ENCODE measurements at places on chromosomes 16 and 17.

DNA sequence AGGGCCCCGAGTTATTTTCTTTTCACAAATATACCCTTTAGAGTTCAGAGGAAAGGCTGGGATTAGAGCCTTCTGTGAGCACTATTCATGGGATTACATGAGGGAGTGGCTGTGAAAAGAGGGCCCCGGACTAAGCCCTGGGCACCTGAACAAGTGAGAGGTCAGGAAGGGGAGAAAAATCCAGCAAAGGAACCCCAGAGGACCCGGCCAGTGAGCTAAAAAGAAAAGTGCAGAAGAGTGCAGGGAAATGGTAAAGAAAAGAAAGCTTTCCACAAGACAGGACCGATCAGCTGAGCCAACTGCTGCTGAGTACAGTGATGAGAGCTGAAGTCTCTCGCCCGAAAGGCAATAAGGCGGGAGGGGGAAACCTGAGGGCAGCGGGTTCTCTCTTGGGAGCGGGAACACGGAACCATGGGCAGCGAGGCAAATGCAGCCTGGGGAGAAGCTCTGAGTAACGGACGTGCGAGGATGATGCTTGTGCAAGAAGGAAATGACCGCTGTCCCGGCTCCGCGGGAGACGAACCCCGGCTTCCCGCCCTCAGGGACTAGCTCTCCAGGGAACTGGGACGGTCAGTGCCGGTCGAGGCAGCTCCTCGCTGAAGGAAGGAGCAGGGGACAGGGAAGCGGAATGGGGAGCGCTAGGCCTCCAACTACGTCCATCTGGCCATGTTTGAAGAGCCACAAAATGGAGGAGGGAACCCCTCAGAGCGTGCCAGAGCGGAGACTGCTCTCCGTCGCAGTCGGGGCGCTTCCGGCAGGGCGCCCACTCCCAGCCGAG, 665 bp upstream of the ALDH3A2 start:
- DNase-seq: peak; percentile 73

GRCh38 chr17:40502716-40503115, 1.3 kb upstream of the TNS4 start:
- DNase-seq: no peak

DNA sequence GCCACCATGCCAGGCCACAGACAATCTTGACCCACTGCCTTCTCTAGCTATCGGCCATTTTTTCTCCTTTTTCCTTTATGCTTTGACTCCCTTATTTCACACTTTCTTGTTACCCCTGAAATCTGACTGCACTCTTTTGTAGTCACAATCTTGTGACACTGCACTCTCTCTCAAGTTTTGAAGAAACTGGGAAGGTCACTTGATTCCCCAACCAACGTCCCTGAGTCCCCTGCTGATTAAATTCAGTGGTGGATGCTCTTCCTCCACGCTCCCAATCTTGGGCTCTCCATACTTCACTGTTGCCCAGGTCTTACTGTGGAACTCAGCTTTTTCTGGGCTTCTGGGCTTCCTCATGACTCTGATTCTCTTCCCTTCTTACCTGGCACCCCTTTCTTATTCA, 33.9 kb downstream of the PECAM1 start:
- DNase-seq: no peak

DNA sequence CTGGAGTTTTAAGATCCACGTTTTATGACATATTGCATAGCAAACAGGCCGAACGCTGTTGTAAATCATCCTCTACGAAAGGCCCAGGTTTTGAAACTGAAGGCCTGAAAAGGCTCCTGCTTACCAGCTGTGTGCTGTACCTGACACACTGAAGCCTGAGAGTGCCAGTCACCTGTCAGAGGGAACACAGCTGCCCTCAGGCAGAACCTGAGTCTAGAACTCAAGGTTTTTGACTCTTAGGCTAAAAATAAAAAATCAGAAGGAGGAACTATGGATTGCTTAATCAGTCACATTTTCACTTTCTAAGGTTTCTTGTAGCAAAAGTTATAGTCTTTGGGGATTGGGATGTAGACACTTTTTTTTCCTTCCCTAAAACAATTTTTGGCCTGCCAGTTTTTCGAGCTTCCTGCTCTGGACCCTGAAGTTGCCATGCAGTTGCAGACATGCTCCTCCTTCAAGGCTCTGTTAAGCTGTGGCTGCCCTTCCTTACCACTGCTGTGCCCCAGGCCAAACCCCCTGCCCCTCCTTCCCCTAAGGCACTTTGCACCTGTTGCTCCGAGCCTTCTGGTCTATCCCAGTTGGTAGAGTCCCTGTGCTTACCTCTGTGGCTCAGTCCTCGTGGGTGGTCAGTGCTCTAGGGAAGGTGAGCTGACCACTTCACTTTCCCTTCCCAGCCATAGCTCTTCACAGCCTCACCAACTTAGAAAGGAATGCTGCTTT, 56.6 kb downstream of the TENT4B start:
- DNase-seq: no peak

- no peak for DNase-seq
These were observed 18.0 kb downstream of the CCR7 start for GRCh38 chr17:40547079-40547784.

GRCh38 chr16:79970551-79971236, 370.2 kb upstream of the MAF start:
- no peak for DNase-seq

GRCh38 chr17:14792746-14793145, 472.4 kb downstream of the PMP22 start:
- DNase-seq: peak; percentile 65

GRCh38 chr16:80938004-80938878, 68.4 kb downstream of the CMC2 start:
- peak; percentile 100 for DNase-seq

DNA sequence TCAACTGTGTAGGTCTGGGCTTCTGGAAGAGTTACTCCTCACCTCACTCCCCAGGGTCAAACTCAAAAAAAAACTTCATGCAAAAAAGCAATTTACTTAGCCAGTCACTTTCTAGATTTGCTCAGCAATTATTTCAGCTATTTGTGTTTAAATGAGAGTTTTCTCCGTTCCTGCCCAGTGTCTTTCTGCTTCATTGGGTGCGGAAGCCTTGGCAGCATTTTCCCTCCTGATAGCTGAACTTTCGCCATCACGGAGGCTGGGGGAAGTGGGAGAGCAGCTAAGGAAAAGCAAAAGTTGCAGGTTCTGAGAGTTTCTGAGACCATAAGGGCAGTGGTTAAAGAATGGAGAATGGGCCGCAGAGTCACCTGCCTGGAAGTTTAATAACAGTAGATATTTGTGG, 287.1 kb upstream of the DYNLRB2 start:
- no peak for DNase-seq

DNA sequence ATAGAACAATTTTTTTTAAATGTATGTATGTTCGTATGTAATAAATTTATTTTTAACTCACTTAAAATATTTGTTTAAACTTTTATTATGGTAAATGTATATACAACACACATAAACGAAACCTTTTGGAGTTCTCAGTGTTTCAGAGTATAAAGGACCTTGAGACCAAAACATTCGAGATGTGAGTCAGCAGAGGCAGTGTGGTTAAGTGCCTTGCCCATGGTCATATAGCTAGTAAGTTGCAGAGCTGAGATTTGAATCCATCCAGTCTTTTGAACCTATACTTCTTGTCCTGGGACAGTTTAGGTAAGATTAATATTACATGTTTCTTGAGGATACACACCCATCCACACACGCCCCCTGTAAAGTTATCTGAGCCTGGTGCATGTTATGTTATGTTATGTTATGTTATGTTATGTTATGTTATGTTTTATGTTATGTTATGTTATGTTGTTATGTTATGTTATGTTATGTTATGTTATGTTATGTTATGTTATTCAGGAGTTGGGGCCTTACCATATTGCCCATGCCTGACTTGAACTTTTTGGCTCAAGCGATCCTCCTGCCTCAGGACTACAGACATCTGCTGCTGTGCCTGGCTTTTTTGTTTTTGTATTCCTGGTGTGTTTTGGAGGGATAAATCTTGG, 41.8 kb downstream of the TNRC6A start:
- peak; percentile 25 for DNase-seq

DNA sequence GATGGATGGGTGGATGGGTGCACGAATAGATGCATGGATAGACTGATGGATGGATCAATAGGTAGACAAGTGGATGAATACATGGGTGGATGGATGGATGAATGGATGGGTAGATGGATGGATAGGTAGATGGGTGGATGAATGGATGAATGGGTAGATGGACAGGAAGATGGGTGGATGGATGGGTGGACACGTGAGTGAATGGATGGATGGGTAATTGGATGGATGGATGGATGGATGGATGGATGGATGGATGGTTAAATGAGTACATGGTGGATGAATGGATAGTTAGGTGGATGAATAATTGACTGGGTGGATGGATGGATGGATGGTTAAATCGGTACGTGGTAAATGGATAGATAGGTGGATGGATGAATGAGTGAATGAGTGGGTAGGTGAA, 89.7 kb upstream of the ZNF469 start:
- no peak for DNase-seq

DNA sequence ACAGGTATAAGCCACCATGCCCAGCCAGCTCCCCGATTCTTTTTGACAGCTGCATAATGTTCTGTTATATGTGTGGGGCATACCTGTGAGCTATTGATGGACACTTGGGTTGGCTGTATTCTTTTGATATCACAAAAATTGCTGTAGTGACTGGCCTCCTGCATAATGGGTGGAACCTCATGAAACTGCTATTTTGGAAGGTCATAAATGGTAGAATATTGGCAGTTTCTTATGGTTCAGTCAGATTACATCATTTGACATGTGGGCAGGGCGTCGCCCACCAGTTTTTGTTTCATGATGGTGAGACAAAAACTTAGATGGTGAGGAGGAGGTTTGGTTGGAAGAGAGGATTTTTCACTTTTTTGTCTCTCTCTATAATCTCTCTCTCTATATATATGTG, 26.7 kb upstream of the POLR3E start:
- DNase-seq: peak; percentile 49

GRCh38 chr16:81902025-81902424, 109.2 kb downstream of the SDR42E1 start:
- DNase-seq: no peak

DNA sequence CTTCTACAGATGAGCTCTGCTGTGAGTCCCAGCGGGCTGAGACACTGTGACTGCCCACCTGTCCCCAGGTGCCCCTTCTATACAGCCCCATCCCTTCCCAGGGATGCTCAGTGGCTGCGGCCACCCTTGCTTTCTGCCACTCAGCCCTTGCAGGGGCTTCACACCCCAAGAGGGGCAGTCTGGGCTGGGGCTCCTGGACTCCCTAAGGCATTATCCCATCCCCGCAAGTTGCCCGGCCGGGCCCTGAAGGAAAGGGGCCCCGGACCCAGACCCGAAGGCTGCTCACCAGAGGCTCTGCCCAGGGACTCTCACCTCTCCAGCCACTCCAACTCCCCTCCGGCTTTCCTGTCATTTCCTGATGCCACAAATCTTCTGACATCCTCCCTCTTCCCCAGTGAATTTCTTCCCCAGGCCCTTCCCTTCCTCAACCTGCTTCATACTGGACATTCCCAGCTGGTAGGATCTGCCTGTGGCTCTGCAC, 88.5 kb upstream of the TOB1 start:
- no peak for DNase-seq

- DNase-seq: no peak
These were observed 25.3 kb upstream of the TRPV3 start for GRCh38 chr17:3582915-3583314.

GRCh38 chr17:41959030-41959335, 7.6 kb upstream of the CNP start:
- DNase-seq: peak; percentile 15

GRCh38 chr17:79916991-79917901, 78.0 kb upstream of the CBX4 start:
- no peak for DNase-seq

DNA sequence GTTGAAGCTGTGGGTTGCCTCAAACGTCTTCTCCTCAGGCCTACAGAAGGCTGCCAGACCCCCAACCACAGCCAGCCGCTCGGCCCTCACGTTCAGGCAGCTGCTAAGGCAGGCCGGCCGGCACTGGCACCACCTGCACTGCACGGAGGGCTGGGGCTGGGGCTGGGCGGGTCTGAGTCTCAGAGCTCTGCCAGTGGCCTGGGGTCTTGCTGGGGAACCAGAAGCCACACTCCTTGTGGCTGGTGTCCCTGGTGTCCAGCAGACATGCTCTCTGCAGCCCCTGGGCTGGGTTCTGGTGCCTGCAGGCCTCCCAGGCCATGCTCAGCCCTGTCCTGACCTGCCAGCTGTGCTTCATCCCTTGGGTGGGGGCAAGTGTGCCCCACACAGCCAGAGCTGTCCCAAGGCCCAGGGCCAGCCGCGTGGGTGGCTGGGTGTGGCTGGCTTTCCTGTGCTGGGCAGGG, 42.0 kb downstream of the BAHCC1 start:
- no peak for DNase-seq

DNA sequence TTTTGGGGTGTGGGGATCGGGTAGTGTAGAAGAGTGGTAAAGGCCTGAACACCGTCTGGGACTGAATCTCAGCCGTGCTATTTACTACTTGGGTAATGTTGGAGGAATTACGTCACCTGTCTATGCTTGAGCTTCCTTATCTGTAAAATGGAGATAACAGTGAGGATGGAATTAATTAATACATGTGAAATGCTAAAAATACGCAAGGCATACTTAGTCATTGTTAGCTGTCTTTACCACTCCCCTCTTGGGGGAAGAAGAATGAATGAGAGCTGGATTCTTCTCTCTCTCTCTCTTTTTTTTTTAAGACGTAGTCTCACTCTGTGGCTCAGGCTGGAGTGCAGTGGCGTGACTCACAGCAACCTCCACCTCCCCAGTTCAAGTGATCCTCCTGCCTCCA, 41.1 kb upstream of the TANGO6 start:
- DNase-seq: peak; percentile 96

- peak; percentile 45 for DNase-seq
These were observed 2.0 kb downstream of the ZNF319 start for GRCh38 chr16:57998486-57998885.

- no peak for DNase-seq
These were observed 16.4 kb downstream of the TELO2 start for GRCh38 chr16:1509307-1510221.

DNA sequence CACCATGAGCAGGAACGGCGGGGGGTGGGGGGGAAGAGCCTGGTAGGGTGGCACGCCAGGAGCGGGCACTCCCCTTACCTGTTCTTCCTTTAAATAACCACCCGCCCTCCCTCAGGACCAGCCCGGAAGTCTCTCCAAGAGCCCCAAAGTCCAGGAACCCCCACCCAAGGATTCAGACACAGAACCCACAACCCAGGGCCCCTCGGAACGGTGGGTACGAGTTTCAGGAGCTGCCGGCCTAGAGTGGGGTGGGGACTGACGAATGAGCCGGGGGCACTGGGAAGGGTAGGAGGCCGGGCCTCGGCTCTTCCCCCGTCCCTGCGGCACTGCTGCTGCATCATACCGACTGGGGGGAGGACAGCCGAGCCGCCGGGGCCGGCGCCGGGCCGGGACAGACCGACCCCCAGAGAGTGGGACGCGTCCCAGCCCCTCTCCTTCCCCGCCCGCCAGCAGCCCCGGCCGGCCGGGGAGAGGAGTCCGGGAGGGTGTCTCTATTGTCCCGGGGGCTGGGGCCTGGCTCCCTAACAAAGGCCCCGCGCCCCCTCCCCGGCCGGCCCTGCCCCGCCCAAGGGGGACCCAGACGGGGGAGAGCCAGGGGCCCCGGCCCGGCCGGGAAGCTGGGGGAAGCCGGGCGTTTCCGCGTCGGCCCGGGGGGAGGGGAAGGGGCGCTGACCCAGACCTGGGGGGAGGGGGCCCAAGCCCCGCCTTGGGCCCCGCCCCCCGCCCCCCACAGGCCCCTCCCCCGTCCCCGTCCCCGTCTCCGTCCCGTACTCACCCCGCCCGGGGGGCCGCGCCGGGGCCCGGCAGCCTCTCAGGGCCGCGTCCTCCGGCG, 747 bp downstream of the ATXN7L3 start:
- no peak for DNase-seq

All from fibroblast of the aortic adventitia (primary cell).